ENCODE measurements at places on chromosomes 3 and 15.

DNA sequence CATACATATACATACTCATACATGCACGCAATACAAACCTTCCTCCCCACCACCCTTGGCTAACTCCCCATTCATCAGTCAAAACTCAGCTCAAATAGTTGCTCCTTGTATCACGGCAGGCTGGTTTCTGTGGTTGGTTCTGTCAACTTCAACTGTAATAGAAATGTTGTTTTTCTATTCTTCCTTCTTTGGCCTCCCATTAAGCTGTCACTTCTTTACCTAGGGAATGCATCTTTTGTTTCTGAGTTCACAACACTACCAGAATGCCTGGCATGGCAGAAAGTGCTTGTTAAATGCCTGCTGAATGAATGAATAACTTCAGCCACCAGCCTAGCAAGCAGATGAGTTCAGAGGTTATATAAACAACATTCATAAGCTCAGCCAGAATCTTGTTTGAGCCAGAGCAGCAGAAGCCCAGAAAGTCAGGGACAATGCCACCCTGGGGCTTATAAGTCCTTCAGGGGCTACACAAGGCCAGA, 63.1 kb downstream of the B3GALNT1 start:
- no peak for DNase-seq

- no peak for DNase-seq
These were observed 8.7 kb downstream of the U2SURP start for GRCh38 chr3:143010024-143010423.

- no peak for DNase-seq
These were observed 57.2 kb upstream of the MCF2L2 start for GRCh38 chr3:183485585-183485984.

- no peak for DNase-seq
These were observed 63.8 kb upstream of the CGNL1 start for GRCh38 chr15:57312318-57313133.

- no peak for DNase-seq
These were observed 77.1 kb downstream of the SEMA6D start for GRCh38 chr15:47794252-47794914.

Measured in stimulated activated CD4-positive, alpha-beta T cell treated with anti-CD3 and anti-CD28 coated beads, Interleukin-1b, Interleukin-23, amount 100 ng/mL, for 1 hour (primary cell).